ENCODE measurements at places on chromosomes 16 and 17.

DNA sequence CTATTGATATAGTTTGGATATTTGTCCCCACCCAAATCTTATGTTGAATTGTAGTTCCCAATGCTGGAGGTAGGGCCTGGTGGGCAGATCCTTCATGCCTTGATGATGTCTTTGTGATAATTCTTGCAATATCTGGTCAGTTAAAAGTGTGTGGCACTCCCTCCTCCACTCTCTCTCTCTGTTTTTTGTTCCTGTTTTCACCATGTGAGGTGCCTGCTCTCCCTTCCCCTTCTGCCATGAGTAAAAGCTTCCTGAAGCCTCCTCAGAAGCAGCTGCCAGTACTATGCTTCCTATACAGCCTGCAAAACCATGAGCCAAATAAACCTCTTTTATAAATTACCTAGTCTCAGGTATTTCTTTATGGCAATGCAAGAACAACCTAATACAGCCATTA lies 47.3 kb downstream of the TOM1L2 start:
- DNase-seq: no peak

GRCh38 chr17:42797067-42798007 lies 1.2 kb downstream of the COA3 start:
- no peak for DNase-seq

- no peak for DNase-seq
These were observed 37.2 kb downstream of the MFSD11 start for GRCh38 chr17:76775021-76775600.

DNA sequence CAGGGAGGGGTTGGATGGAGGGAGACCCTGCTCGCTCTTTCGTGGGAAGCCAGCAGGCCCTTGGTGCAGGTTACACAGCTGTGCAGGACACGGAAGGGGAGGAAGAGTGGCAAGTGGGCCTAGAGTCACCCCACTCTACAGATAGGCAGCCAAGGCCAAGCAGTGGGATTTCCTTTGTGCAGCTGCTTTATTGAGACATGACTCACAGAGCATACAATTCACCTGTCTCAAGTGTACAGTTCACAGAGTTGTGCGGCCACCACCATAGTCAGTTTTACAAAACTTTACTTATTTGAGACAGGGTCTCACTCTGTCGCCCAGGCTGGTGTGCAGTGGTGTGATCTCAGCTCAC lies 91.2 kb upstream of the CIBAR2 start:
- DNase-seq: no peak

DNA sequence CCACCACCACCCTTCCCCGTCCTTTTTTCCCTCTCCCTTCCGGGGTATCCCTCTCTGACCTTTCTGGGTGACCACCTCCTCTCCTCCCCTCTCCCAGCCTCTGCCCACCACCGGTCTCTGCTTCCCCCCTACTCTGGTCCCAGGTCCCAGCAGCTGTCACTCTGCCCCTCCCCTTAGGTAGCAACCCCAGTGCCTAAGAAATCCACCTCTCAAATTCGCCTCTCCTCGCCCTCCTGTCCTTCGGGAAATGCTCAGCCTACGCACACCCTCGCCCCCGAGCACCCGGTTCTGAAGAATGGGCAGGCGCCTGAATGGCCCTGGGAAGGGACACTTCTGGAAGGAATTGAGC lies 775 bp upstream of the SP6 start:
- no peak for DNase-seq

DNA sequence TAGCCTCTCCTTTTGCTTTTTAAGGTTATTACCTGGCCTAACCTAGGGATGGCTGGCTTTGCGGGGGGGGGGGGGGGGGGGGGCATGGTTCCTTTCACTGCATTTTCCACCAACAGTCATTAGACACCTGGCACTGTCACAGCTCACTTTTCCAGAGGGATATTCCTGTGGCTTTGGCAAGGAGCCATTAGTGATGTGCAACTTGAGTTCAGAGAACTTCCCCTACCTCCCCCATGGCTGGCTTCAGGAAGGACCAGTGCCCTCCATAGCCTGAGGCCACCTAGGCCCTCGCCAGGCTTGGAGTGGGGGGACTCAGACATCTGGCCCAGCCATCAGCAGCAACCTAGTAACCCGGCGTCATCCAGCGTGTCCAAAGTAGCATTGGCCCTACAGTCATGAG lies 234.6 kb downstream of the CPPED1 start:
- DNase-seq: no peak

DNA sequence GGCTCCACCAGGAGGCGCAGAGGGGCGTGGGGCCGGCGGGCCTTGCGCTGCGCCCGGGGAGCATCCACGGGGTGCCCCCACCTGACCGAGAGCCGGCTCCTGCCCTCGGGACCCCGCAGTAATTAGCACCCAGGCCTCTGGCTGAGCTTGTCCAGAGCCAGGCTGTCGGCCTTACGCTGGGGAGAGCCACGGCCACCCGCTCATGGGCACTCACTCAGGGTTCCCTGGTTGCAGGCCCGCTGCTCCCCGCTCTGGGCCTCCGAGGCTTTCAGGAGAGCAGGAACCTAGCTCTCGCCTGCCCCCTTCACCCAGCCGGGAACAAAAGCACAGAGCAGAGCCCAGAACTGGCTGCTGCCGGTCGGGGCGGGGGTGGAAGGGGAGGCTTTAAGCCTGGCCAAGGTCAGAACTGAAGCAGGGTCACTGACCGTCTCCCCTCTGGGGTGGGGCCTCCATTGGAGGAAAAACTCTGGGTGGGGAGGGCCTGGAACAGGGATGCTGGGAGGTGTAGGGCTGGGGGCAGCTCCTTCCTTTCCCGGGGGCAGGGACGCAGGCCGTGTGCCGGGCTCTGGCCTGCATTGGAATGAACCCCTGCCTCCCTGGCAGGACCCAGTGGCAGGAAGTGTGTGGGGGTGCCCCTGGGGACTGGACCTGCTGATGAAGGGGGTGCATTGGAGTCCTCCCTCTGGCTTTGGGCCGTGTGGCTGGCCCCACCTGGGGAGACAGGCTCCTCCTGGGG lies 12.3 kb downstream of the GLIS2 start:
- no peak for DNase-seq

DNA sequence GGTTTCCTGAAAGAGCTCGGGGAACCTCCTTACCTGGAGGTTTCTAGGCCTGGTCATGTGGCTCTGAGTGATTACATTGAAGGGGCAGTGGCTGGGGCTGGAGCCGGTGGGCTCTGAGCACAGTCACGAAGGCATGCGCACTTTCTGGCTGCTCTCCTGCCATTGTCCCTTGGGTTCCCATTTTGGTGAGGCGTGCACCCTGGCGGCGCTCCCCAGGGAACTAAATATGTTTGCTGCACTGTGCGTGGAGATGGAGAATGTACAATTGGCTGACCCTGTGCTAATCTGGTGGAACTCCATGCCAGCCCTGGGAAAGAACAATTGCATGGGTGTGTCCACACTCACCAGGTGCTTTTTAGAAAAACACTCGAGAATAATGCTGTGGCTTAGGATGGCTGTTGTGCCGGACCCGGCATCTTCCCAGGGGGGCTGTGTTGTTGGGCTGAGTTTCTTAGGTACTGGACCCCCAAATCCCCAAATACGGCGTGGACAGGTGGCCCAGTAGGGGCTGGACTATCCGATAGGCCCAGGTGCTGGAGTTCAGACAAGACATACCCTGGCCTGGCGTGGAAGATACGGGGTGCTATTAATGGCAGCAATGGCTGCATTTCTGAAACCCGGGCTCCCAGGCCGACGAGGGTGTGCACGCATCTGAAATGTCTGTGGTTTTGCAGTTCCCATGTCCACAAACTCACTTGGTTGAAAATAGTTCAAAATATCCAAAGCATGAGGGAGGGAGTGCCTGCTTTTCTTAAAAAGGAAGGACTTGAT lies 230.5 kb downstream of the SEC14L1 start:
- DNase-seq: no peak

- no peak for DNase-seq
These were observed 56.3 kb downstream of the IL21R start for GRCh38 chr16:27458258-27458657.

- DNase-seq: no peak
These were observed 156.4 kb downstream of the SNX29 start for GRCh38 chr16:12132850-12133440.

DNA sequence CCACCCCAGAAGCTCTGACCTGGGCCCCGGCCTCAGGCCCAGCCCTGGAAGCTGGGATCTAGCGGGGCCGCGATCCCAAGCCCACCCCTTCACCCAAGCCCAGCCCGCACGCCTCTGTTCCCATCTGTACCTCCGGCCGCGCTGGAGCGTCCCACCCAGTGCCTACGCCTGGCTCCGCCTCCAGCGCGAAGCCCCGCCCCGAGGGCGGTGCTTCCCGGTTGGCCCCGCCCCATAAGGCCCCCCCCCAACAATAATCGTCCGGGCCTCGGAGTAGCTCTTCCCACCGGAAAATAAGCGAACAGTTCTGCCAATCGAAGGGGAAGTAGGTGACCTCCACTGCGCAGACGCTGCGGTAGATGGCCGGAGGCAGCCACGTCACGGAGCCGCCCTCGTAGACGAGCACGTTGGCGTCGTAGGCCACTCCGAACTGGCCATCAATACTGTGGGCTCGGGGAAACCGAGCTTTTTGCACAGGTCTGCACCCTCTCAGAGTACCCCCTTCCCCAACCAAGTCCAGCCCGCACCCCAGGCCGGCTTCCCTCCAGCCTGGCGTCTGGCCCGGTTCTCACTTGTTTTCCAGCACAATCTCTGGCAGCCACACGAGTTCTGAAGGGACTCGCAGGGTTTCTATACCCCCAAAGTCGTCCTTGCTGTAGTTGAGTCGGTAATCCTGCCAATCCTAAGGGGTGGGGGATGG lies 1.1 kb downstream of the CHRNE start:
- no peak for DNase-seq

- DNase-seq: no peak
These were observed 27.0 kb upstream of the NTN1 start for GRCh38 chr17:8994319-8994718.

DNA sequence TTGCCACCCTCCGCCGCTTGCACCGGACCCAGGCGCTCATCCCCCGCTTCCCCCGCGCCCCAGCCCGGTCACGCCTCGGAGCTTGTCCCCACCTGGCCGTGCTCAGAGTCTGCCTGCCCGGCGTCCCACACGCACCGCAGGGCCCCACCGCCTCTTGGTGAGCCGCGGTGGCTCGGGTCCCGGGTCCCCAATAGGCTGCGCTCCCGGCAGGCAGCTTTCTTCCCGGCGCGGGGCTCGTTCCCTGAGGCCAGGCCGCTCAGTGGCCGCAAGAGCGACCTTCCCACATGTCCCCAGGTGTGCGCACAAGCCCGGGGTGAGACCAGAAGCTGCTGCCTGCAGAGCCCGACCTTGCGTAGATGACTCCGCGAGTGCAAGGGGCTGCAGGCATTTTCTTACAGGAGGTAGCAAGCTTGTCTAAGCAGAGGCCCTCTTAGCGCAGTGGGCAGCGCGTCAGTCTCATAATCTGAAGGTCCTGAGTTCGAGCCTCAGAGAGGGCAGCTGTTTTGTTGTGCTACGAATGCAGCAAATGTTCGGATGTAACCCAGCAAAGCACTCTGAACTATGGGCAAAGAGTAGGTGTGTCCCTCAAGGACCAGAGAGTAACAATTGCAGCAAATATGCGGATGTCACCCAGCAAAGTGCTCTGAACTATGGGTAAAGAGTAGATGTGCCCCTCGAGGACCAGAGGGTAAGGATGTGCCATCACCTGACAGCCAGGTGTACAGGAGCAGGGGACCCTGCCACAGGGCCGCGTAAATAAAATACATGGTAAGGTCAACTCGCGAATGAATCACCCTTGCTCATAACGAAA lies 15.6 kb downstream of the TLE7 start:
- DNase-seq: no peak

GRCh38 chr17:61144617-61145564 lies 254.8 kb upstream of the TBX2 start:
- DNase-seq: no peak

- DNase-seq: no peak
These were observed 135.2 kb downstream of the NPIPB5 start for GRCh38 chr16:22645868-22646267.

DNA sequence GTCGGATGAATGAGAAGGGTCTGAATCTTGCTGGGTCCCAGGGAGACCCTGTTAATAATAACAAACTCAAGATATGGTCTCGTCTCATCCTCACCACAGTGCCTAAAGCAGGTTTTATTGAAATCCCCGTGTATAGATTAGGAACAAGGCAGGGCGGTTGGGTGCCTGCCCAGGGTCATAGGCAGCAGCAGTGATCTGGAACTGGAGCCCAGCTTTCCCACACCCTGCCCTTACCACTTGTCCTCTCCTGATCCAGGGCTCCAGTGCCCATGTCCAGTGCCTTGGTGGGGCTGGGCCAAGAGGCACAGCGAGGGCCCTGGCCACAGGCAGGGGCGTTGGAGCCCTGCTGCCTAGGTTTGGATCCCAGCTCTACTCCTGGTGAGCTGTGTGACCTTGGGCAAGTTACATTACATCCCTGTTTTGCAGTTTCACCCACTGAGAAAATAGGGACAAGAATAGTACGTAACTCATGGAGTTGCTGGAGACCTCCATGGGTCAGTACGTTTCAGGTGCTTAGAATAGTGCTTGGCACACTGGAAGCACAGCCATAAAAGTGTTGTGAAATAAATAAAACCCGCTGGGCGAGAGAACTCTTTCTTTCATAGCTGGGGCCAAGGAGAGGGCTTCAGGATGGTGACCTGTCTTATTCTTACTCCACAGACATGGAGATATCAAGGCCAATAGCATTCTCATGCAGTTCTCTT lies 13.9 kb downstream of the SOCS3 start:
- DNase-seq: no peak

DNA sequence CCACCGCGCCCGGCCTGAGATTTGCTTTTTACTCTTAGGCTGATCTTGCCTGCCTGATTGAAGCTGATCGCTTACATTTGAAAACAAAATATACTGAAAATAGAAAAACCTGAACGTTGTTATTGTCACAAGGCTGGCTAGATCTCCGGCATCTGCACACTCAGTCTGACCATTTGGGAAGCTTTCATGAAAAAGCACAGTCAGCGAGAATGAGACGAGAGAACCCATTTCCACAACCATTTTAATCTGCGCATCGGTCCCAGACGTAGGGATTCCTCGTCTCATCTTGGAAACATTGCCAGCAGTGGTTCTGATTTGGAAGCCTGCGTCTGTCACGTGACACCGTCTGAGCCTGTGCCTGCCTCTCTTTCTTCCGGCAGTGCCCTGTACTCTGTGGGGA lies 20.9 kb downstream of the SPG7 start:
- no peak for DNase-seq

- no peak for DNase-seq
These were observed 17.3 kb downstream of the ZZEF1 start for GRCh38 chr17:4125552-4125951.

DNA sequence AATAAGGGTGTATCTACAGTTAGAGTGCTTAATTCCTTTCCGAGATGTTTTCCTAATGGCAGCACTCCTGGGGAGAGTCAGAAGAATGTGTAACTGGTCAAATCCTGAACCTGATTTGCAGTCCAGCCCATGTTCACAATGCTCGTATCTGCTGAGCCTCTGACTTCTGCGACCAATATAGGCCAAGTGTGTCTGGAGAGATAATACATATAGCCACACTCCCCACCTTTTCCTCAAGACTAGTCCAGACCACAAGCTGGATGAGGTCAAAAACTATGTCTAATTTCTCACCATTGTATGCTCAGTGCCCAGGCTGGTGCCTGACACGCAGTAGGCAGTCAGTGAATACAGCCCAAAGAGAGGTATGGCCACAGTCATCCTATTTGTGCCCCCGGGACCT lies 58.0 kb downstream of the XYLT1 start:
- no peak for DNase-seq

GRCh38 chr16:54282928-54283724 lies 3.5 kb downstream of the IRX3 start:
- DNase-seq: no peak
